ENCODE measurements at places on chromosomes 7 and 10. TPM values are rescaled to one million over a fixed set of nuclear protein-coding genes. Genes with fewer than 3 reads are reported as not detected.
A peak's percentile ranks its signal among the peaks of the same experiment; 100 is the strongest.

OR2A12 gene
- total RNA-seq: not detected

GFRA1 gene
- 51.3 TPM for total RNA-seq

GIMAP7 gene
- 145 TPM for total RNA-seq

ZNF467 gene
- 12.7 TPM for total RNA-seq

CLDN3 gene
- total RNA-seq: 1.4 TPM

ANKRD2 gene
- total RNA-seq: 1.1 TPM

FAM149B1 gene
- total RNA-seq: 26.9 TPM

RASA4B gene
- total RNA-seq: 10.1 TPM

NUPR2 gene
- not detected for total RNA-seq

ECHDC3 gene
- 26.0 TPM for total RNA-seq

EPHA1 gene
- total RNA-seq: not detected

TMEM184A gene
- total RNA-seq: 0.05 TPM

CUZD1 gene
- total RNA-seq: 0.34 TPM

PIP gene
- total RNA-seq: not detected

GIMAP4 gene
- total RNA-seq: 408 TPM

NYAP1 gene
- total RNA-seq: 5.4 TPM

ITGA8 gene
- 0.23 TPM for total RNA-seq

DNA sequence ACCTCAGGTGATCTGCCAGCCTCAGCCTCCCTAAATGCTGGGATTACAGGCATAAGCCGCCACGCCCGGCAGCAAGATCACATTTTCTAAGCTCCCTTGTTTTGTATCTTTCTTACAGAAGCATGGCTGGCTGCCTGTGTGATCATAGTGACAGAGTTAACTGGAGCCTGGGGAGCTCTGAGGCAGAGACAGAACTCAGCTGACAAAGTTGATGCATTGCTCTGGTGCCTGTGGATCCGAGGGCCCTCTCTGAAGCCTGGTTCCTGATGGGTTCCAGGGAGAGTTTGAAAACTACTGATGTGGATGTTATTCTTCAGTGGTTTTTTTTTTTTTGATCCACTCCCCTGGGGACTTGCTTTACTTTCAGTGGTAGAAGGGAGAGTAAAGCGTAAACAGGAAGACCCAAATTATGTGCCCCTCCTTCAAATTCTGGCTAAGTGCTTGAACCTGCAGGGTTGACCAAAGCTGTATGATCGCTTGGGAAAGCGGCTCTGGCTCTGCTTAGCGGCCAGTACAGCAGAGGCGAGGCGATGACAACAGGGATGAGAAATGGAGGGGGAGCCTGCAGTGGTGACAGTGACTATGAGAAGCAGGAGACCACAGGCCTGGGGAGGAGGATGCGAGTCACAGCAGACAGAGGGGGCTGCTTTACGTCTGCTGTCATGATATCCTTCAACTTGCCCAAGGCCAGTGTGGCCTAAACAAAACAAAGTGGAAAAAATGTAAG is 6.8 kb upstream of the EFCAB10 start:
- DNase-seq: no peak

- peak; percentile 92 for DNase-seq
Observed at GRCh38 chr7:1192171-1192676, 32.2 kb upstream of the ZFAND2A start.

DNA sequence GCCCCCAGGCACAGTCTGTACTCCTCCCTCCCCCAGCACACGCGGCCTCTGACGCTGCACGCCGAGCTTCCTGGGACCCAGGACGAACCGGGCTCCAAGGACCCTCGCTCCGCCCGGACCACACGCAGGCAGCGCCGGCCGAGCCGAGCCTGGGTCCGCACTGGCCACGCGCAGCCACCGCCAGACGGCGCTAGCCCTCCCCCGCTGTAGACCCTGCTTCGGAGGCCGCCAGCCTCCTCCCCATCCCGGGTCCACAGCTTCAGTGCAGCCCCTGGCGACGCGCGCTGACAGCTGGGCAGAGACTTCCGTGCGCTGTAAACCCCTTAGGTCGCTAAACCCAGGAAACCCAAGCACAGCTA is 936 bp upstream of the TCERG1L start:
- DNase-seq: no peak

DNA sequence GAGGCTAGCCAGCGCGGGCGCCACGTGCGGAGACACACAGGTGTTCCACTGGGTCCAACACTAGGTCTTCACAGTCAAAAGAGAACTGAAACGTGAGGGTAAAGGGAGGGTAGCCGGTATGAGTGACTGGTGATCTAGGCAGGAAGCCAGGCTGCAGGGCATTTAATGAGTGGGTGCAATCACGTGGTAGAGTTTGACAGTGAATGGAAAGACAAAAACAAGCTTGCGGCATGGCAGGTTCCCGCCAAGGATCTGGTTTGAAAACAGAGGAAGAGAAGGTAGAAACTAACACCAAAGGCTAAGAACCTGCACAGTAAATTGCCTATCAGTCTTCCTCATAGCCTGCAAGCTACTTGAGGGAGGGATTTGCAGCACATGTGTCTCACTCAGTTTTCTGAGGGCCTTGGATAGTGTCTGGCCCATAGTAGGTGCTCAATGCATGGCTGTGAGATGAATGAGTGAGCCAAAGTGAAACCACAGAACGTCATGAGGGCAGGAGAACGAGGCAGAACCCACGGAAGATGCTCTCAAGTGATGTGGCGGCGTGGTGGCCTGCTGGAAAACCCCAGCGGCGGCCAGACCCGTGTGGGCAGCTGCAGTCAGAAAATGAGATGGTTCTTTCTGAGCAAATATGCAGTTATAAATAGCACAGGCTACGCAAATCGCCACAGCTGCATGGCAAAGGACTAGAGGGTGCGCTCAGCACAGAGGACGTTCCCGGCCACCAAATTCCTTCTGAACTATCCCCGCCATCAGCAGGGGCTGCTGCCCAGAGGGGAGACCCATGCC is 183.6 kb upstream of the NFE2L3 start:
- DNase-seq: no peak

GRCh38 chr10:61757525-61758397 is 95.0 kb downstream of the CABCOCO1 start:
- DNase-seq: peak; percentile 72

- no peak for DNase-seq
Observed at GRCh38 chr7:37359662-37360444, 88.8 kb downstream of the ELMO1 start.

- DNase-seq: no peak
Observed at GRCh38 chr7:1124164-1124563, 35.8 kb downstream of the ZFAND2A start.

GRCh38 chr7:123534383-123535260 is at the start of gene IQUB:
IQUB (minus strand) TSS chr7:123534595; CDS start chr7:123512340, 22,255 bp downstream.
- peak; percentile 98 for DNase-seq

GRCh38 chr10:102781090-102781920 is 37.6 kb downstream of the WBP1L start:
- peak; percentile 45 for DNase-seq

- DNase-seq: peak; percentile 25
Observed at GRCh38 chr10:132684164-132684891, 101.6 kb downstream of the NKX6-2 start.

GRCh38 chr10:64036321-64036930 is 515.2 kb downstream of the REEP3 start:
- DNase-seq: no peak

GRCh38 chr10:13485623-13486022 is 43.2 kb downstream of the BEND7 start:
- peak; percentile 30 for DNase-seq

GRCh38 chr10:131418681-131419080 is 107.2 kb upstream of the TCERG1L start:
- no peak for DNase-seq

- no peak for DNase-seq
Observed at GRCh38 chr7:114832906-114833595, 88.8 kb upstream of the MDFIC start.

GRCh38 chr10:61701055-61701705 is 38.5 kb downstream of the CABCOCO1 start:
- DNase-seq: no peak

- DNase-seq: peak; percentile 95
Observed at GRCh38 chr10:100006243-100006886, 3.4 kb downstream of the DNMBP start.

DNA sequence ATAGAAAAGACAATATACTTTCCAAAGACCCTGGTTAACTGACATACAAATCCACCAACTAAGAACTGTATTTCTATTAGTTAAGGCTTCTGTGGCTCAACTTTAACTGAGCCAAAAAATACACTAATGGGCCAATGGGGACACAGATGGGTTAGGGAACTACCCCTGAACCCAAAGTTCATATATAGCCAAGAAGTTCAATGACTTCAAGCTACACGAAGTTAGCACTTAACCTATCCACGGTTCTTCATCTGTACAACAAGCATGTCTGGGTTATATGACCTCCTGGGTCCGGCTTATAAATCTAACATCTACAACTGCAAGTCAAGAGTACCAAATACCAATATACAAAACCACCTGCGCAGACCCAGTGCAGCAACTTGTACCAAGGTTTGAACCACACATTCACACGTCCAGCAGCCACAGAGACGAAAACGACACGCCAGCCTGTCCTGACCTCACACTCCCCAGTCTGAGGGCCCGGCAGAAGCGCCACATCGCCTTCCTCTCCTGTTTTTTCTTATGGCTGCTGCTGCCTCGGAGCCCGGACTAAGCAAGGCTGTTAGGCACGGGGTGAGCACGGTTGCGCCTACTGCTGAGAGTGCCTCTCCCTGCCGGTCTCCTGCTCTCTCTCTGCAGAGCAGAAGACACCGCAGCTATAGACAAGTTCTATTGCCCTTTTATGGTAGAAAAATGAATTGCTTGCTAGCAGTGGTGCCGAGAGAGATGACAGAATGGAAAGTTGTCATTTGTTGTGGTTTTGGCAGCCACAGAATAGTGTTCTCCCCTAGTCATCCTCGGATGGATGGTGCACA is 86.3 kb downstream of the RNF216 start:
- DNase-seq: peak; percentile 49

DNA sequence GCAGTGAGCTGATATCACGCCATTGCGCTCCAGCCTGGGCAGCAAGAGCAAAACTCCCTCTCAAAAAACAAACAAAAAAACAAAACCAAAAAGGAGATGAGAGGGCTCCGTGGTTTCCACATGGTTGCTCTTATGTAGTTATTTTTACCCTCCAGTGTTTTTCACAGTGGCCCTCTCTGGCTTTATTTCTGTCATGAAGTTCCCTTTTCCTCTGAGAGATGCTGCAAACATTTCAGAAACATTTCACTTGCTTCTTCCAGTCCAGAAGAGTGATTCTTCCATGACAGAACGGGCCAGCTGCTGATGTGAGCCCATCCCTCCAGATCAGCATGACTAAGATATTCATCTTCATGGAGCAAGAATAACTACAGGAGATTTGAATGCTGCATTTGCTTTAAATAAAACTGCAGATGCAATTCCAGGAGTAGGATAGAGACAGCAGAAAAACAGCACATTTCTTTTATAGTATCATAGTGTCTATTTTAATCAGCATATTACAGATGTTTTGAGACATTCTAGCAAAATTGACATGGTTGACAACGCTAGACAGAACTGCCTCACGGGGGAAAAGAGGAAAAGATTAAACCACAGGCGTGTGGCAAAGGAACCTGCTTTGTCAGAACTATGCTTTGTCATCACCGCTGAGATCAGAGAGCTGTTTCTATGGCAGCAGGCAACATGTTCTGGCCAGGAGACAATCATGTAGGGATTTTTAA is 40.3 kb downstream of the NRCAM start:
- DNase-seq: peak; percentile 89

DNA sequence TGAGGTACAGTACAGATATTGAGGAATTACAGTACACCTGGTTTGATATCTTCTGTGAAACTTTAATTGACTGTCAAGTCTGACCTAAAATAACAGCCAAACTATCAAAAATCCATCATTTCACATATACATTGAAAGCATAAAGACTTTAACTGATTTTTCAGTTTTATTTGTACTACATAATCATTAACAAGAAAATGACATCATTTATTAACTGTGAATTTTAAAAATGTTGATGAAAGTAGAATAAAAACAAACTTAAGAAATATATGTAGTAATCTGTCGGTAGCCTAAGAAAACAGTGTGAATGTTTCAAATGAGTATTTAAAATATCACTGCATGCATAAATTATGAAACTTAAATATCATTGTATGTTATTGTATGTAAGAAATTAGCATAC is 836.7 kb upstream of the GHITM start:
- no peak for DNase-seq

- DNase-seq: no peak
Observed at GRCh38 chr10:12262278-12262981, 66.4 kb downstream of the CDC123 start.

GRCh38 chr7:57404967-57405421 is 45.0 kb upstream of the ZNF716 start:
- DNase-seq: no peak

DNA sequence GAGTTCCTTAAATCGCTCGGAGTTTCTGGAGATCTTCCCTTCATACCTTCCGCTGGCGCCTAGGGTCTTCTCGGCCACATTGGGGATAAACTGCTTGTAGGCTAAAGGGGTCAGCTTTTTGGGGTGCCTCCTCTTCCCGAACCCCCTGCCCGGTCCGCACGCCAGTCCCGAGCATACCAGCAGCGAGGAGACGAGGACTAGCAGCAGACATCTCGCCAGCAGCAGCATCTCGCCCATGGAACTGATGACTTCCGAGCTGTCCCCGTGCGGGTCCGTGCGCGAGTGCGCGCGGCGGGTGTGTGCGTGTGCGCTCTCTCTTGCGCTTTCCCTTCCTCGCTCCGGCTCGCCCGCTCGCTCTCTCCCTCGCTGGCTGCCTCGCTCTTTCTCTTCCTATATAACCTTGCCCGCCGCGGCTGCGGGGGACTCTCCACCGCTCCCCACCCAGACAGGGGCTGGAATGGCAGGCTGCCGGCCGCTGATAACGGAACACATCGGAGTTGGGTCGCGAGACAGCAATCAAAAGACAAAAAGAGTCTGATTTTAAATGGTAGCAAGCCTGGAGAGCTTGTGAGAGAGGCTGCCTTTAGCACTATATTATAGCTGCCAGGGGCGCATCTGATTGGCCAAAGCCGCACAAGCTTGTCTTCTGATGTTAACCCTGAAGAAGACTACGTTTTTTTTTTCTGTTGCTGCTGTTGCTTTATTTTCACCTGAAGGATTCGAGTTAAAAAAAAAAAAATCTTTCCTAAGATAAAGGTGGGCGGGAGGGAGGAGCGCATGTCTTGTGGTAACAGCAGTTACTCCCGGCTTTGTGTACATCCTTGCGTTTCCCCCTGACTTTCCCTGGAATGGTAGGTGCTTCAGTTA is at the start of gene SHH:
SHH (minus strand) TSS at position 569 of the 867 bp plus-strand sequence; CDS start at position 228, 341 bp downstream.
- no peak for DNase-seq

- no peak for DNase-seq
Observed at GRCh38 chr7:68840991-68841390, 757.3 kb upstream of the AUTS2 start.

- peak; percentile 90 for DNase-seq
Observed at GRCh38 chr7:120792091-120792860, 65.7 kb downstream of the TSPAN12 start.

Data from dermis blood vessel endothelial cell (primary cell).